Immature natural killer cell (primary cell): ENCODE measurements at places on chromosomes 7 and 10. TPM values are rescaled to one million over a fixed set of nuclear protein-coding genes. Genes with fewer than 3 reads are reported as not detected.

ACTR3C gene
- polyA plus RNA-seq: 6.5 TPM

DNA sequence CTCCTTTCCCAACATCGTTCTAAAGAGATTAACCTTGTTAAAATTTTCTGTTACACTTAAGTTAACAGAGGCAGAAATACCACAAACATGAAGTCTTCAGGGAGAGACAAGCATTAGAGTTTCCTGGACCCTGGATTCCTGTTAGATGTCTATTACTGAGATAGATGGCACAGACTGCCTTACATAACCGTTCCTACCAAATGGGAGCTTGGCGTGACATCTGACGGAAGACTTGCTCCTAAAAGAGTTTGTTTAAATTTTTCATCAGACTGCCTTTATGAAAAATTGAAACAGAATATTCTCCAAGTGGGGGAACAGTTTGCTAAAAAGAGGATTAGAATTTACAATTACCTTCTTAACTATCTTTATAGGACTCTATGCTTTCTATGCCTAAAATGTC, 22.7 kb downstream of the ANK3 start:
- no peak for DNase-seq

DNA sequence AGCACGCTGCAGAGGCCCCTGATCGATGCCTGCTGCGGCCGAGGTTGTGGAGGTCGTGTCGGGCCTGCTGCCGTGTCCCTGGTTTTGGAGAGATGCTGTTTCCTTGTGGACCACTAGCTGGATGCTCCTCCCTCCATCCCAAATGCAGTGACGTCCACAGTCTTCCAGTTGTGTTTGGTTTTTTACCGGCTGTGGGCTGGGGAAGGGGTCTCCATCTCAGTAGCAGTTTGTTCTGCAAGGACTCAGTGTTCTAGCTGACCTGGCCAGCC, 143.0 kb upstream of the SHH start:
- DNase-seq: no peak

DNA sequence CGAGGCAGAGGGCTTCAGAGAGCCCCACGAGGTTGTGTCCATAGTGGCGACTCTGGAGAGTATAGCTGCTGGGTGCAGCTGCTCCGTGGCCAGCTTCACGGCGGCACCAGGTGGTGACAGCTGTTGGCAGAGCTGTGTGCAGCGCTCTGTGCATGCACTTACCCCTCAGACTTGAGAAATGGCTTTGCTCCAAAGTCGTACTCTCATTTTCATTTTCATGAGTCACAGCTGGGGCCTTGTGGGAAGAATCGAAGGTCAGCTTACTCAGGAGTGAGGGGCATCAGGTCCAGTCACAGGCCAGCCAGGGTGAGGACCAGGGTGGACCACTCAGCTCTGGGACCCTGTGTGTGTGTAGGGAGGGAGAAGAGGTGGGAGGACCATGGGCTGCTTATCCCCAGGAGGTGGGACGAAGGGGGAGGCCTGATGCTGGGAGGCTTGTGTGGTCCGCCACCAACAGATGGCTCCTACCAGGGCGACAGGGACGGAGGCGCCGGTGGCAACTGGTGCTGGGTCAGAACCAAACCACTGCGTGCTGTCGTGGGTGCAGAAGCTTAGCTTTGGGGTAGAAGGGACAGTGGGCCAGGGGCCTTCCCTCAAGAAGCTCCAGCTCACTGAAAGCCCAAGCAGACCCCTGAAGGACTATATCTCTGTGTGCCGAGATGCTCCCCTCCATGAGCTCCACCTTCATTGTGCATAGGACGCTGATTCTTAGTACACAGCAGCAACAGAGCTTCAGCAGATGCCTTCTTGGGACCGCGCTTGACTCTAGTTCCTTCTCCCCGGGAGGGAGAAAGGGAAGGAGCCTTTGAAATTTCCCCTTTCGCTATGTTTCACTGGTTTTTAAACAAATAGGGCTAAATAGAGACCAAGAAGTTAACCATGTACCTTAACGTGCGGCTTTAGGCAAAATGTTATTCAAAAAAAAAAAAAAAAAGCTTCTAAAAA, 225.0 kb downstream of the CELF2 start:
- DNase-seq: peak; percentile 35

GRCh38 chr7:117157241-117158209, 165.3 kb downstream of the WNT2 start:
- no peak for DNase-seq

DNA sequence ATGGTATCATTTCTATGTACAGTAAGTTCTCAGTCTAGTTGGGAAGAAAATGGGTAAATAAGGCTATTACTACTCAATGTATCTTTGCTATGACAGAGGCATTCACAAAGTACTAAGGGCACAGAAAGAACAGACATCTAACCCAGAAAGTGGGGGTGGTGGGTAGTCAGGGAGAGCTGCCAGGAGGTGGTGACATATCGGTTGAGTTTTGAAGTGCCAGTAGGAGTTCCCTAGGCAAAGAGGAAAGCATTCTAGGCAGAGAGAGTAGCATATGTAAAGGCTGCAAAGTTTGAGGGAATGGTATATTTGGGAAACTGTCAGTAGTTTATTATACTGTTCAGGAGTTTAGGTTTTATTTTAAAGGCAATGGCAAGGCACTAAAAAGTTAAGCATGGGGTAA, 282.8 kb downstream of the PHTF2 start:
- DNase-seq: no peak

DNA sequence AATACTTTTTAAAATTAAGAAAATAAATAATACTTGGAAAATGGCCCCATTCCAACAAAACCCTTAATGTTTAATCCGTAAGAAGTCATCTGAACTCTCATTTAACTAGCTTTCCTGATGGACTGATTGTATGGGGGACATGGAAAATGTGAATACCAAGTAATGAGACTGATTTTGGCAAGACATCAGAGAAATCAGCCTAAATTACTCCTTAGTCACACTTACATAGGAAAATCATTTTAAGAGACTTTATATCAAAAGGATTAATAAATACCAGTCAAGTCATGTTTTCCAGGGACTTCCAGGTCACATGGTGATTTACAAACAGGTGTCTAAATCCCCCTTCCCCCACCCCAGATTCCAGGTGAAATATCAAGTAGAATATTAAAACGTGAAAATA, 58.2 kb downstream of the GRM8 start:
- DNase-seq: no peak

DNA sequence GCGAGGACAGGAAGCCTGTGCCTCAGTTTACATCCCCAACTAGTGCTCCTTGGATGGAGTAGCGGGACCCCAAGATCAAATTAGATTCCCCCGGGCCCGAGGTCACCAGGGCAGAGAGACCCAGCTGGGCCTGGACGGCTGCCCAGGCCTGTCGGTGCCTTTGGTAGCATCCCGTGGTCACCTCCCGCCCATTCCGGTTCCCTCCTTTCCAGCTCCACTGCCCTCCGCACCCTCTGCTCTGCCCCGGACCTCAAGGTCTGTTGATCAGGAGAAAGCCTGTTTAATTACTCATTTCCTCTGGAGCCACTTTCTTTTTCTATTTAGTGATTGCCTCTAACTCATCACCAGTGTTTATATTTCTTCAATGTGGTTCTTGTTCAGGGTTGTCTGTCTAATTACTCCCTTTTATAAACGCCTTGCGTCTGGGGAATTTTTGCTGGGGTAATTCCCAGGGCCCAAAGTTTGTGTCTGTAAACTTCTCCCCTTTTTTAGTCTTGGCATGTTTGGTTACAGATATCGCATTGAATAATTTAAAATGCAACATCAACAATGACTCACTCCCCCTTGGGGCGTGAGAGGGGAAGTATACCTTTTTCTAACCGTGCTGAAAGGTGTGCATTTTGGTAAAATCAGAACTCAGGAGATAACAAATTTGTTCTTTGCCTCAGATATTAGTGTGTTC, 1.9 kb downstream of the FOXK1 start:
- peak; percentile 42 for DNase-seq

GRCh38 chr7:12715372-12716133, 28.1 kb downstream of the ARL4A start:
- DNase-seq: no peak

GRCh38 chr10:97598407-97599271, 9.1 kb downstream of the C10orf62 start:
- DNase-seq: no peak
